ENCODE measurements at places on chromosomes 13 and 19.

DNA sequence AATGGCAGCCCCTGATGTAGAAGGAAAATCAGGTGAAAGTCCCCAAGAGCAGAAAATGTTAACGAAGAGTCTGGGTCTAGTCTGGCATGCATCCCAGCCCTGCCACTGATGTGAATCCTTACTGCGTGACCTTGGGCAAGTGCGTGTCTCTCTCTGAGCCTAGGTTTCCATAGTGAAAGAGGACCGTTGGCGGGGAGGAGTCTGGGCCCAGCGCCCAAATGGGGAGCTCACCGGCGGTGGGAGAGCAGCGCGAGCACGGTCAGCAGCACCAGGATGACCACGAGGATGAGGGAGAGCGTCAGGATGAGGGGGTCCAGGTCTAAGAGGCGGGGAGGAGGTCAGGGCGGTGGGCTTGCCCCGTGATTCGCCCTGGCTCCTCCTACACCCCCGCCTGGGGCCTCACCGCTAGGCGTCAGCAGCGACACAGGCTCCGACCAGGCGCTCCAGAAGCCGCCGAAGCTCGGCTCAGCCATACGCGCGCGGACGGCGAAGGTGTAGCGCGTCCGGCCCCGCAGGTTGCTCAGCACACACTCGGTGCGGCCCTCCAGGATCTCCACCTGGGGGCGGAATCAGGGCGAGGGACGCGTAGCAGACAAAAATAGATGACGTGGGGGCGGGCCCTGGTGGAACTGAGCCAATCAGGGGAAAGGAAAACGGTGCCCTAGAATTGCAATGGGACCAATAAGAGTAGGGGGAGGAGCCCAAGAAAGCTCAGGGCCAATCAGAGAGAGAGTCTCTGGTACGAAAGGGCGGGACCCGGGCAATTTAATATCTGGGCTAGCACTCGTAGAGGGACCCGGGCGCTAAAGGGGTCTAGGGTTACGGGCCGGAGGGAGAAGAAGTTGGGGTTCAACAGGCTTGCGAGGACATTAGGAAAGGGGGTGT is 3.2 kb downstream of the EPOR start:
- DNase-seq, result peak; percentile 89

- no peak for DNase-seq
Observed at GRCh38 chr13:38758277-38758676, 71.4 kb downstream of the FREM2 start.

- DNase-seq, result no peak
Observed at GRCh38 chr13:52012512-52012836, 276 bp downstream of the ALG11 start.

DNA sequence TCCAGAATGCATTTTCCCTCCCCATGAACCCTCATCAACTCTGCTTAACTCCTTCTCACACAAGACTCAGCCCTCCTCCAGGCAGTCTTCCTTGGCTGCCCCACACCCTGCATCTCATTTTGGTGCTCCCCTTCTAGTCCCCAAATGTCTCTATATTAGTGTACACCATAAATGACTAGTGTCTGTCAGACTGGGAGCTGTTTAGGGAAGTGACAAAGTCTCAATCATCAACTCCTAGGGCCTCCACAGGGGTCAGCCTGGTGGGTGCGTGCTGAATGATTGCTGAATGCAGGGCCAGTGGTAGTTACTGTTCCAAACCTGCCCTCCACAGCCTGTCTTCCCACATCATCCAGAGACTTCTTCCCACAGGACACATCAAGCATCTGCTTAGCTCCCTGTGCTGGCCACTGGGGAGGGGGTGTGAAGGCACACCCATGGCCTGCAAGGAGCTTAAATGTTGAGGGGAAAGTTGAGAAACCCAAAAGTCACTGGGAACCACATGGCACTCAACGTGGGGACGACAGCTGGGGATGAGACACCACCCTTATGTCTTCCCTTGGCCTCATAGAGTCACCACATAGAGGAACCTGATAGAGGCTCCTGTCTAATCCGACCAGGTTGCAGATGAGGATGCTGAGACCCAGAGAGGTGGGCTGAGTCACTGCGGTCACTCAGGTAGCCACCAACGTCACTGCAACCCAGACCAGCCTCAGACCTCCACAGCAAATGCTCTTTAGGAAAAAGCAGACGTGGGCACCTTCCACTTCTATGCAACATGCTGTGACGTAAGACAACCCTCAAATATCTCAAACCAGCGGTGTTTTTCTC is 79.3 kb upstream of the TM9SF2 start:
- DNase-seq, result no peak

DNA sequence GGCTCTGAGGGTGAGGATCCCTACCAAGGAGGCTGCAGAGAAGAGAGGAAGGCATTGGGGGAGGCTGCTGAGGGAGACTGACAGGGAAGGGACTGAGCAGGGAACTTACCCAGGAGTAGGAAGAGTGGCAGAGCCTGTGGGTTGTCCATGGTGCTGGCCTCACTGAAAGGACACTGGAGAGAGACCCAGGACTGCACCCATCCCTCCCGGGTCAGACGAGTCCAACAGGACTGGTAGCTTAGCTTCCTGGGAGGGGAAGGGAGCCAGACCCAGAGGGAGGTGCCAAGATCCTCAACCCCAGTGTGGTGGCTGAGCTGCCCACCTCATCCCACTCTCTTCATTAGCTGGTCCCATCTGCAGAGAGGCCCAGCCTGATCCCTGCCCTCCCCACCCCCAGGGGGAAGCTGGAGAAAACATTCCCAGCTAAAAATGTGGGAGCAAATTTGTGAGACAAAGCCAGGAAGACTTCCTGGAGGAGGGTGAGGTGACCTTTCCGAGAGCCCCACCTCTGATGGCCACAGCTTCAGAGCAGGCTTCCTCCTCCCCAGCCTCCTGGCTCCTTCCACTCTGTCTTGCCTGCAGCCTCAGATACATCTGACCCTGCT is at the start of gene VSIG10L:
VSIG10L (minus strand) TSS at position 164 of the 605 bp plus-strand sequence; CDS start at position 149, 15 bp downstream.
- no peak for DNase-seq

- DNase-seq, result no peak
Observed at GRCh38 chr19:28915737-28916460, 297.1 kb downstream of the UQCRFS1 start.

DNA sequence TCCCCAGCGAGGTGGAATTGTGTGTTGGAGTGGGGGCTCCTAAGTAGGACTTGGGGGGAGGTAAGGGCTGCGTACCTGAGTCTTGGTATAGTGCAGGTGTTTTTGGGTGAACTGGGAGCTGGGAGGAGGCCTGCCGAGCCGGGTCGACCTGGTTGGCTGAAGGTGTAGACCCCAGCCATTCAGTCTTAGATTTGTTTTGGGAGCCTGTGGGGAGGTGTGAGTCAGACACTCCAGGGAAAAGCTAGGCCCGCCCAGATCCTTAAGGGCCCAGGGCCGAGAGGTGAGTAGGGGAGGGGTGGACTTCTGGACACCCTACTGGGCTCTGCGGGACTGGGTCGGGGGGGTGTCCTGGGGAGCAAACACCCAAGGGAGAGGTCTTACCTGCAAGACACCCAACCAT is 935 bp downstream of the CRB3 start:
- no peak for DNase-seq

- DNase-seq, result no peak
Observed at GRCh38 chr13:91725646-91726045, 327.2 kb downstream of the GPC5 start.

GRCh38 chr19:35723671-35724070 is 5.9 kb downstream of the KMT2B start:
- no peak for DNase-seq

DNA sequence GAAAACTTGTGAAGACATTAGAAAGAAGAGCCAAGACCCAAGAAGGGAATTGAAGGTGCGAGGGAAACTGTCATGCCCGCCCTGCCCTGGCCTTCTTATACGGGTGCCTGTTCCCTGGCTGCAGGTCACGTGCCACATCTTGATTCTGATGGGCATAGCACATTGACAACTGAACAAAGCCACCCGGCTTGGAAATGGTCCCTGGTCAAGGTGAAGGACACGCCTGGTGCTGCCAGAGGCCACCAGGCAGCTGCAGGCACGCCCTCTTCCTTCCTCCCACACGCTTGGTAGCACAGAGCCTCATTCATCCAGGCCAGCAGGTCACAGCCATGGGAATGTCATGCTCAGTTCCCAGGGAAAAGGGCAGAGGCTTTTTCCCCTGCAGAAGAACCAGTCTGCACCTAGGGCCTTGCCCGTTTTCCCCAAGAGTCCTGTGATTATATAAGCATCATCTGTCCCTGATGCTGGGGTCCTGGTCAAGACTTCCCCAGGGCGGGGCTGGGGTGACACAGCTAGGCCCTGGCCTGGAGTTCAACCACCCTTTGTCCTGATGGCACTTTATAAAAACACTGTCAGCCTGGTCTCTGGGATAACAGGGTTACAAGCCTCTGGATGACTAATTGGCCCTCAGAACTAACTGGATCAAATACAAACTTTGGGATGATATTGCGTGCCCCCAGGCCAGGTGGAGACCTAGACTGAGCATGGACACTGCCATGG is 56.0 kb downstream of the CDADC1 start:
- DNase-seq, result no peak

DNA sequence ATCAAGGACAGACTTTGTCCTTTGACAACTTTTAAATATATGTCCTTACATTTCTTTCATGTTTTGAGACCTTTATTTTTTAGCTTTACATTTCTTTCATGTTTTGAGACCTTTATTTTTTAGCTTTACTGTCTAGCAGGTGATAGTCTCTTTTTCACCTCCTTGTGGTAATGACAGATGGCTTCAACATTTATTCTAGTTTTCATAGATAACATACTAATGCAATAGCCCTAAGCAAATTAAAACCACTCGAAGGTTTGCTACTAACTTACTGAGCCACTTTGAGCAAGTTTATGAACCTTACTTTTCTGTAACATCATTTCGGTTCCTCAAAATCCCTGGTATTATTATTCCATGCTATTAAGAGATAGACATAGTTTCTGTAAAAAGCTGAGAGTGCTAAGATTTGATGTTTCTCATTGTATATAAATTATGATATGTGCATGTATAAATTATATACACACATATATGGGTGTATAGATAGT is 4.5 kb downstream of the DACH1 start:
- no peak for DNase-seq

GRCh38 chr13:112141643-112142400 is 74.9 kb downstream of the SOX1 start:
- DNase-seq, result no peak

- DNase-seq, result no peak
Observed at GRCh38 chr19:16226184-16226591, 28.5 kb downstream of the AP1M1 start.

DNA sequence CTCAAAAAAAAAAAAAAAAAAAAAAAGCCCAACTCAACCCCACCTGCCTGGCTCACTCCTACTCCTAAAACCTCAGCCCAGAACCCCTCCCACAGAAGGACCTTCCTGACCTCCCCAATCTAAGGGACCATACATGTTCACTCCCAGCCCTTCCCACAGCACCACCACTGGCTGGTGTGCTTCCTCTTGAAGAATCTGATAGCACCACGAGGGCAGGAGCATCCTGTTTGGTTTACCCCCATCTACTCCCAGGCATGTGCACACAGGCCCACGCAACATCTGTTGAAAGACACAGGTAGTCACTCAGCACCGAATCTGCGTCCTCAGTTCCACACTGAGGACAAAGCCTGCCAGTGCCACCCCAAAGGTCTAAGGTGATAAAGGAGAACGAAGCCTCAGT is 8.2 kb downstream of the LATS2 start:
- no peak for DNase-seq

GRCh38 chr19:367561-367960 is 23.0 kb upstream of the MIER2 start:
- DNase-seq, result no peak

DNA sequence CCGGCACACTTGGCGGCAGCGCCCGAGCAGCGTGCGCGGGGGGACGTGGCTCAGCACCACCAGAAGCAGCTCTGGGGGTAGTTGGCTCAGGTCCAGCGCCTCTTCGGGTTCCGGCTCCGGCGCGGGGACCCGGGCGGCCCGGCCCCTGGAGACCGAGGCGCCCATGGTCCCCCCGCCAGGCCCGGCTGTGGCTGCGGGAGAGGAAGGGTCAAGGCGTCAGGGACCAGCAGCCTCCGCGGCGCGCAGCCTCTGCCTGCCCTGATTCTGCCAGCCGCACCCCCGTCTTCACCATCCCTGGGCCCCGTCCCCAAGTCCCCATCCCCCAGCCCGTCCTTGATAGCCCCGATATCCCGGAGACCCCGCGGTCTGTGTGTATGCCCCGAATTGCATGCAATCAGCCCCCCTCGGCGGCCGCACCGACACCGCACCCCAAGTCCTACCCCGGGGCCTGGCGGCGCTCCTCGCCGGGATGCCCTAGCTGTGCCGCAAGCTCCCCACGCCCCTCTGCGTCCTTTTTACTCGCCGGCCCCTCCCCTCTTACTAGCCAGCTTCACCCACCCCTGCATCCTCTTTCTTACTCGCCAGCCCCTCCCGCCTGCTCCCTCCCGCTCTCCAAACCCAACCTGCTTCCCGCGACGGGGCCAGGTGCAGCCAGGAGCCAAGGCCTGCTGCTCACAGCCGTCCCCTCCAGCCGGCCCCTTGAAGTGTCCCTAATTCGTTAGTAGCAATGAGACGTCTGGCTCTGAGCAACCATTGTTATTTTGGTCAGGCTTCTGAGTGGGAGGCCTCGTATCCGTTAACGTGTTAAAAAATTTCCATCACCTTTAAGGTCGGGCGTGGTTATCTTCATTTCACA is at the start of gene FBXO27:
FBXO27 (minus strand) TSS at position 487 of the 856 bp plus-strand sequence; CDS start at position 165, 322 bp downstream.
- no peak for DNase-seq

DNA sequence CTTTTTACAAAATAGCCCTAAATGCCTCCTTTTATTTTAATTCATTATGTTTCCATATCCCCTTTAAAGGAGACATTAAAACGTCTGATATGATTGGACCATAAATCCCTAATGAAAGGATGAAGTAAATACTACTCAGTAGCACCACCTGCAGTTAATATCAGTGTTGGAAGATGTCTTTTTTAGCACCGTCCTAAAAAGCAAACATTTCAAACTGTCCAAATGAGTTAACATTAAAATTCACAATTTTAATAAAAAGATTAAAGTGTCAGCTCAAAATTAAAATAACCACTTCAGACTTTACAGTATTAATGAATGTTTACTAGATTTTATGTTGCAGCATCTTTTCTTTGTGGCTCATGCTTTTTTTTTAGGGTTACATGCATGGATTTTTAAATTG is 12.3 kb downstream of the ZNF507 start:
- no peak for DNase-seq

- no peak for DNase-seq
Observed at GRCh38 chr19:38879400-38879751, 1.3 kb upstream of the RINL start.

DNA sequence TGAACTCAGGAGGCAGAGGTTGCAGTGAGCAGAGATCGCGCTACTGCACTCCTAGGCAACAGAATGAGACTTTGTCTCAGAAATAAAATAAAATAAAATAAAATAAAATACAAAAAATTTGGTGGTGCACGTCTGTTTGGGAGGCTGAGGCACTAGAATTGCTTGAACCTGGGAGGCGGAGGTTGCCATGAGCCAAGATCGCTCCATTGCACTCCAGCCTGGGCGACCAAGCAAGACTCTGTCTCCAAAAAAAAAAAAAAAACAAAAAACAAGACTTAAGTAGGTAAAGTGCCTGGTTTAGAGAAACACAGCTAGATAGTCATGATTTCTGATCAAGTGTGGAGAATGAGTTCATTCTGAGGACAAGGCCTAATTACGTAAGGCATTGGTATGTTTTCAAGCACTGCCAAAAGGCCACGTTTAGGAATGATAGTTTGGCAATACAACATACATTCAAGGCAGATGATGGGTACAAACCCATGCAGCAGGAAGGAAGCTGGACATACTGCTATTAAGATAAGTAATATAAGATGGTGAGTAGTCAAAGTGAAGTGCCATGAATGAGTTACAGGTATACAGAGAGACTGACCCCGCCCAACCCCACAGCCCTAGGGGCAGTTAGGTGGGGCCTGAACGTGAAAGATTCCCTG is 4.8 kb upstream of the UCHL3 start:
- DNase-seq, result no peak

- no peak for DNase-seq
Observed at GRCh38 chr19:5515737-5516136, 52.0 kb downstream of the TINCR start.
